ENCODE measurements at places on chromosomes 11 and 22.

DNA sequence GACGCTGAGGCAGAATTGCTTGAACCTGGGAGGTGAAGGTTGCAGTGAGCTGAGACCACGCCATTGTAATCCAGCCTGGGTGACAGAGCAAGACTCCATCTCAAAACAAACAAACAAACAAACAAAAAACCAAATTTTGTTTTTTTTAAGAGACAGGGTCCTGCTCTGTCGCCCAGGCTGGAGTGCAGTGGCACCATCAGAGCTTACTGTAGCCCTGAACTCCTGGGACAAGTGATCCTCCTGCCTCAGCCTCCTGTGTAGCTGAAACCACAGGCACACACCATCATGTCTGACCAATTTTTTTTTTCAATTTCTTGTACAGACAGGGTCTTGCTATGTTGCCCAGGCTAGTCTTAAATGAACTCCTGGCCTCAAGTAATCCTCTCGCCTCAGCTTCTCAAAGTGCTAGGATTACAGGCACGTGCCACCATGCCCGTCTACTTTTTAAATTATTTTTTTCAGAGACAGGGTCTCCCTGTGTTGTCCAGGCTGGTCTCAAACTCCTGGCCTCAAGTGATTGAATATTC, 13.2 kb upstream of the PPM1F start:
- DNase-seq: no peak

- no peak for DNase-seq
Measured at GRCh38 chr11:87493516-87493915, 455.8 kb downstream of the TMEM135 start.

GRCh38 chr11:728901-729491, 18.3 kb upstream of the TALDO1 start:
- DNase-seq: no peak

DNA sequence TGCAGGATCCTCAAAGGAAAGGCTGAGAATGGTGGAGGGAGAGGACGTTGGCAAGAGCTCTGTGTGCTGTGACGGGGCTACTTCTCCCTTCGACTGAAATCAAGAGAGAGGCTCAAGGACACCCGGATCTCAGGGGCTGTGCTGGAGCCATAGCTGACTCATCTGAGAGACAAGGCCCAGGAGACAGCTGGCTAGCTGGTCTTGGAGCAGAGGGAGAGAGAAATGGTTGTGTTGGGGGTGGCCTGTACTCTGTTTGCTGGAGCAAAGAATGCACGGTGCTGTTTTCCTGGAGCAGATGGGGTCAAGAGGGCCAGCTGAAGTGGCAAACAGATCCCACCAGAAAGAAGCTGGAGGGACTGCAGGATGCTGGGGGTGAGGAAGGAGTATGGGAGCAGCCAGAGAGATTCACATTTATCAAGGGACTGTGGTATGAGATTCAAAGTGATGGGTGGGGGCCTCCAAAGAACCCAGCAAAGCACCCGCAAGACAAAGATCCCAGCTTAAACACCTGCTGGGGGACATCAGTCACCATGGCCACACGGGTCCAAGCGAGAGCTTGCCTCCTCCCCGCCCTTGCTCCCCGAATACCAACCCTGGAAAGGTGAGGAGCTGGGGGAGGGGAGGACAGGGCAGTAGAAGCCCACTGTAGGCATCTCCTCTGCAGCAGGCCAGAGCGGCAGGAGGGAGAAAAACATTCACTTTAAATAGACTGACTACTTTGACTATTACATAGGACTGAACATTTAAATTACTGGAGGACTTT, 40.8 kb downstream of the MAP6 start:
- DNase-seq: no peak
